Stimulated activated CD4-positive, alpha-beta T cell treated with anti-CD3 and anti-CD28 coated beads, Interleukin-12 subunit alpha, Interleukin-12 subunit beta, amount 100 ng/mL, for 24 hours (primary cell): ENCODE measurements at places on chromosomes 1 and 21.

DNA sequence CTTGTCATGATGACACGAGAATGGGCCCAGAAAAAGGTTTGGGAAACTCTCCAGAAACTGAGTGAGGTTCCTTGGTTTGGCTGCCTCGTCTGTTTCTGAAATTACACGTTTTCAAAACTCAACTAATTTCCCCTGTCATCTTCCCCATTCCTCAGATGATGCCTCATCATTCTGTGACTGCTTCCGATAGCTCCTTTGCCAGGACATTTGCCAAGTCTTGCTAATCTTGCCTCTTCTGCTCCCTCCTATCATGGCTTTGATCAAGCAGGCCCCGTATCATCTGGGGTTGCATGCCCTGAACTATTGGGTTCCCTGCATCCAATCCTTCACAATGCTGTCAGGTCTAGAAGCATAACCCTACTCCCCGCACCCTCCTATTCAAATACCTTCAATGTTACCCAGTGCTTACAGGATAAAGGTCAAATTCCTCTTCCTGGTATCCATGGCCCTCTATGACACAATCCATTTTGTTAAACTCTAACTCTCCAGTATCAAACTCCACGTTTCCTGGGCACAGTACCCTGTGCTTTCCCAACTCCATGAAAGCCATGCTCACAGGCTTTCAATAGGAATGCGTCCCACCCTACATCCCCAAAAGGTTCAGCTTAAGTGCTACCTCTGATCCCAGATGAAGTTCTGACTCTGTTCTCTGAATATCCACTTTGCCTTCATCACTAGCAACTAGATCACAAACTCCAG lies 22.2 kb upstream of the TMEM200B start:
- DNase-seq: no peak

- DNase-seq: no peak
Observed at GRCh38 chr1:221150996-221151395, 271.8 kb downstream of the HLX start.

- no peak for DNase-seq
Observed at GRCh38 chr21:28252928-28253327, 739.7 kb downstream of the LTN1 start.

GRCh38 chr1:195608883-195609282 lies 999.4 kb downstream of the KCNT2 start:
- no peak for DNase-seq

- no peak for DNase-seq
Observed at GRCh38 chr1:93453911-93454310, 6.0 kb downstream of the FNBP1L start.

DNA sequence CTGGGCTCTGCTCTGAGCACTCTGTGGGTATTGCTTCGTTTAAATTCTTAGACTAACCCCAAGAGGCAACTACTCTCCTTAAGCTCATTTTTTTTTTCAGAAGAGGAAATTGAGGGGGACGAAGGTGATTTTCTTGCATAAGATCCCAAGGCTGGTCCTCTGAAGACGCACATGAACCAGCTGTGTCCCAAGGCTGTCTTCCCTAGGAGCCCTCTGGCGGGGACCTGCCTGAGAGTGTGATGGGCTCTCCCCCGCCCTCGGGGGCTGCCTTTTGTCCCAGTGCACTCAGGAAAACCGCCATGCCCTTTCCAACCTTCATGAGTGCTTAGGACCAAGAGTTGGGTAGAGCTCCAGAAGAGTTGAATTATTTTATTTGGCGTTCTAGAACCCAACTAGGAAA lies 21.7 kb downstream of the UMODL1 start:
- no peak for DNase-seq

DNA sequence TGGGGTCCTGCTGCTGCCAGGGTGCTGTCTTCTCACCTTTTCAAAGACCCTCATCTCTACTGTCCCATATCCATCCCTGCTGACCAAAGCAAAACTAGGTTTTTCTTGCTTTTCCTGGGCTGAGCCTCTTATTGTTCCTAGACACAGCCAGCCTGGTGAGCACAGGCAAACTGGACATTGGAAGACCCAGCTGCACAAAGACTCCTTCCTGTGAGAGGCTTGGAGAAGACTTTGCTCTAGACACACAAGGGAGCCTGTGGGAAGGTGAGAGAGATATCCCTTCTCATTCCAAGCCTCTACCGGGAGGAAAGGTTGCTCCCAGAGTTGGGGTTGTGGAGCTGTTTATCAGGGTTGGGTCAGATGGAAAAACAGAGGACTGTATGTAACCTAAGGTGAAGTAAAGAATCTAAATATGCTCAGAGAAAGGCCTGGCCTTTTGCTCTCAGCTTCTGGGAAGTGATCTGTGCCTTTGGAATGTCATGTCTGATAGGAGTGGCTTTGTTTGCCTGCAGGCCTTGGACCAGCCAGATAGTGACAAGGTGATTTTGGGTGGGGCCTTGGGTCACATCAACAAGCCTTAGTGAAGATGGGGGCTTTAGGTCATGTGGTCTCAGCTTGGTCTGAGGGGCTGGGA lies 87.6 kb upstream of the RUNX1 start:
- no peak for DNase-seq

GRCh38 chr1:227901906-227902640 lies 45.7 kb downstream of the WNT9A start:
- no peak for DNase-seq

DNA sequence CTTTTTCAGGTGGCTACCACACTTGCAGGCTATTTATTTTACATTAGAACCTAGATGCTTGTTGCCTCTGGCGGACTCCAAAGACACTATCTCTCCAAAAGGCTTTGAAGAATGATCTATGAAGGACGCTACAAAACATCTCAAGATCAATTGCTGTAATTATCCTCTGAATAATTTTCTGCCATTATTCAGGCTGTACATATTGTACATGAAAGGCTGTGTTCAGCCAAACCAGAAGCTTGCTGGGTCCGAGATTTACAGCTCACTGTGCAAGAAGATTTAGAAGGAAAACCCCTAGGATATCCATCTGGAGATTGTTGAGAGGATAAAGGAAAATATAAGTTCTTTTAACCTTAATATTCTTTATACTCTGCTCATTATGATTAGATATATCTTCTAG lies 523.6 kb upstream of the PLXNA2 start:
- DNase-seq: no peak

- no peak for DNase-seq
Observed at GRCh38 chr1:157542676-157543075, 9.6 kb downstream of the FCRL5 start.

DNA sequence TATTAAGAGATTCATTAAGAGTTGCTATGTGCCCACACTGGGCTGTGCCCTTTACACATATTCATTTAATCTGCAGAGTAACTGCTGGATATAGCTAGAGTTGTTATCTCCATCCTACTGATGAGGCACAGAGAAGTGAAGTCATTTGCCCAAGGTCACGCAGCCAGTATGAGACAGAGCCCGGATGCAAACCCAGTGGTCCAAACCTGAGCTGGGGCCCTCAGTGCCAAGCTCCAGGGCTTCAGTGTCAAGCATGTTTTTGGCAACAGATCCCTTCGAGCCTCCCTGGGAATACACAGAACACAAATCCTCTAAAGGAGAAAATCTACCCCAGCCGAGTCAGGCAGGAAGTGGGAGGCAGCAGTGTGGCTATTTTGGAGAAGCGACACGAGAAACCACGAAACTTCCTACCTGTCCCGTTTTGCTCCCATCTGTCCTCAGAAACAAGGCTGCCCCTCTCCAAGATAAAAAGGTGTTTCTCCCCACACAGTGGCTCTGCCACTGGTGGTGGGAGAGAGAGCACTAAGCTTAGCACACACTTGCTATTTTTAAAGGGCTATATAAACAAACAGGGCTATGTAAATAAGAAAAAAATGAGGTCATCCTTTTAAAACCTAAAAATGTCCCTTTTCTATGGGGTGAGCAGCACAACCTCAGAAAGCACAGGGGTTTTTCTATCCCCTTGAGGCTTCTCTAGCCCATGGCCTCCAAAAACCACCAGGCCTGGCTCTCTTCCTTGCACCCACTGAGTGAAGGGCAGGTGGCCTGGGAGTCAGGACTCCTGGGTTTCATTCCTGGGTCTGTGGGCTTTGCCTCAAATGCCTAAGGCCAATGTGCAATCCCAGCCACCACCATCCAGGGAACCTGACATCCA lies 138.6 kb upstream of the EDN2 start:
- no peak for DNase-seq

DNA sequence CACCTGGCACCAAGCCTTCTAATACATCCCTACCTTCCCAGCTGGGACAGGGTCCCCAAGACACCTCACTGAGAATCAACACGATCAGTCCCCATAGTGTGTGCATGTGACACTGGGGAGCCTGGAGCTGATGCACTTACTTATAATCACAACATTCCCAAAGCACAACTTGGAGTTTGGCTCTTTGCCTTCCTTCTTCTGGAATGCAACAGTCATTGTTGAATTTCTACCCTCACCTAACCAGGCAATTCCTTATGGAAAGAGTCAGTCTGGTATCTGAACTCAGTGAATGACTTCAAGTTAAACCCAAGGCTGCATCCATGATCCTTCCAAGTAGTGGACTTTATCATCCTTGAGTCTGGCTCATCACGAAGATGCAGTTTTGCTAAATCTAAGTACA lies 86.1 kb downstream of the DSCAM start:
- DNase-seq: no peak

- DNase-seq: no peak
Observed at GRCh38 chr1:154983776-154984466, 777 bp downstream of the FLAD1 start.

- no peak for DNase-seq
Observed at GRCh38 chr1:99594205-99594604, 51.7 kb upstream of the PALMD start.

DNA sequence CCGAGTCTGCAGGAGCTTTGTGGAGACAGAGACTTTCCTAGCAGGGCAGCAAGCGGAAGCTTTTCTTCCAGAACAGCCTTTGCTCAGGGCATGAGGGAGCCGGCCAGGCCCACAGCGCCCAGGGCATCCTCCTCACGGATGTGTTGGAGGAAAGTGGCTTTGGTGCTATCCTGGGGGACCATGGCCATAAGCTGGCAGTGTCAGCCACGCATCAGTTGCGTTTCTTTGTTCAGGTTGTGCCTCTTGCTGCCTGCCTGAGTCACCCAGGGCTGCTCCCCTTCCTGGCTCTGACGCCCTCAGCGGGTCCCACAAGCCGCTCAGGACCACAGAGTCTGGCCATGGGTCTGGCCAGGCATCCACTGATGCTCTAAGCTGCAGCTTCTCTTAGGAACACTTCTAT lies 39.6 kb upstream of the PRSS38 start:
- no peak for DNase-seq

- no peak for DNase-seq
Observed at GRCh38 chr1:9690440-9691107, 39.0 kb downstream of the PIK3CD start.

GRCh38 chr1:43435146-43436145 lies 18.3 kb downstream of the HYI start:
- DNase-seq: no peak

DNA sequence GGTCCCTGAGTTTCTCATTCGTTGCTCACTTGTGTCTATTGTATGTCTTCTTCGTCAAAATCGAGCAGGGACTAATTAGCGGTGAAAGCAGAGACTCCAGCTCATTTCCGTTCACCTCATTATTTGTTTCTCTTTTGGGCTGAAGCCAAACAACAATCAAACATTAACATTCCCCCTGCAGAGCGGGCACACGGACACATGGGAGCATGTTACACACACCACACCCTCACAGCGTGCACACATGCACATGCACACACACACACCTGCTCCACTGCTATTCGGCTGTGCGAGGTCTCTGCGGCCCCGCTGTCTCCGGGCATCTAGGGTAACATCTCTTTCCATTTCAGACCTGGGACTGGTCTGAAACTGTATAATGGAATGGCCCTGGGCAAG lies 58.5 kb upstream of the LRRC8D start:
- DNase-seq: no peak

DNA sequence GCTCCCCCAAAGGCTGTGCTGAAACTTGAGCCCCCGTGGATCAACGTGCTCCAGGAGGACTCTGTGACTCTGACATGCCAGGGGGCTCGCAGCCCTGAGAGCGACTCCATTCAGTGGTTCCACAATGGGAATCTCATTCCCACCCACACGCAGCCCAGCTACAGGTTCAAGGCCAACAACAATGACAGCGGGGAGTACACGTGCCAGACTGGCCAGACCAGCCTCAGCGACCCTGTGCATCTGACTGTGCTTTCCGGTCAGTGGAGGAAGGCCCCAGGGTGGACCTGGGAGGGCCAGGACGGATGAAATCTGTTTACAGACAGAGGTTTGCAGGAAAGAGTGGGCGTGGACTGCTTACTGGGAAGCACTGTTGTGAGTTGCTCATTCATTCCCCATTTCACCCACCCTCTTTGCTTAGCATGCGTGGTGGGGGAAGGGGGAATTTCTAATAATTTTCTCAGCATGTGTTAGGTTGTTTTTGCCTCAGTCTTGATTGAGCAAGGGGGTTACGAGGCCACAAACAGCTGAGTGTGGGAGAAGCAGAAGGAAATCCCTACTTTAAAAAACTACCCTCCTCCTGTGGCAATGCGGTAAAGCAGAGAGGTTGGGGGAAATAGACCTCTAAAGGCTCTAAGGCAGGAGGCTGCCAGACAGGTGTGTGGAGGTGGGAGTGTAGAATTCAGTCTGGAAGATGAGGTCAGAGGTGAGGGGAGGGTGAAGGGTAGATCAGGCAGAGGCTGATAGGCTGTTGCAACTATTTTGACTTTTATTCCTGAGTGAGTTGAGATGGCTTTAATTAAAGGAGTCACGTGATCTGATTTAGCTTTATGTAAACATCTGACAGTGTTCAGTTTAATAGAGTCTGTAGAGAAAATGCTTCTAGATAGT lies 1.3 kb downstream of the FCGR2A start:
- DNase-seq: no peak

DNA sequence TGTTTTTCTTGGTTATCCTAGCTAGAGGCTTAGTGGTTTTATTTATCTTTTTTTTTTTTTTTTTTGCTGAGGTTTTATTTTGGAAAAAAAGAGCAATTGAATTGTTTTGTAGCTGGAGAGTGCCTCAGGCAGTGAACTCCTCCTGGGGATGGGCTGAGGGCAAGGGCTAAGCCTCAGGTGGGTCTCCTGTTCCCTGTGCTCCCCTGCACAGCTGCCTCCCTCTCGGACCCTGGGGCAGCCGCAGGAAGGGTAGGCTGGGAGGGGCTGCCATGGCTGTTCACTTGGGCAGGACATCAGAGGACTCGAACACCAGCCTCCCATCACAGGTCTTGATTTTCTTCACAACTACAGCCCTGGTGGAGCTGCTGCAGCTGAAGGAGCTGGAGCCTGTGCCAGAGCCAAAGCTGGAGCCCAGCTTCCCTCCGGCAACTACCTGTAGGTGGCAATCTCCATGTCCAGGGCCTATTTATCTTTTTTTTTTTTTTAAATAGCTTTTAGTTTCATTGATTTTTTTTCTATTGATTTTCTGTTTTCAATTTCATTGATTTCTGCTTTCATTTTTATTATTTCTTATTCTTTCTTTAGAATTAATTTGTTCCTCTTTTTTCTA lies 28.9 kb downstream of the LEPR start:
- no peak for DNase-seq

- no peak for DNase-seq
Observed at GRCh38 chr1:211520641-211521040, 28.7 kb upstream of the RD3 start.

- DNase-seq: no peak
Observed at GRCh38 chr1:6220236-6220635, 14.3 kb downstream of the RNF207 start.

DNA sequence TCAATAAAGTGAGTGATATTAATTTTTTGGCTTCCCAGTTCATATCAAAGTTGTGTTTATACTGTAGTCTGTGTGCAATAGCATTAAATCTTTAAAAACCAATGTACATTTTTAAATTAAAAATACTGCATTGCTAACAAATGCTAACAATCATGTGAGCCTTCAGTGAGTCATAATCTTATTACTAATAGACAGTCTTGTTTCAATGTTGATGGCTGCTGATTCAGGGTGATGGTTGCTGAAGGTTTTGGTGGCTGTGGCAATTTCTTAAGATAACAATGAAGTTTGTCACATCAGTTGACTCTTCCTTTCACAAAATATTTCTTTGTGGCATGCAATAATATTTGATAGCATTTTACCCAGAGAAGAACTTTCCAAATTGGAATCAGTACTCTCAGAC lies 109.0 kb downstream of the ZMYM4 start:
- no peak for DNase-seq
